Spleen (tissue), 13 donors: ENCODE measurements at places on chromosomes 2 and 18. TPM values are rescaled to one million over a fixed set of nuclear protein-coding genes. Genes with fewer than 3 reads are reported as not detected.

Gene CAPN14
- 0.87 TPM for total RNA-seq

- H3K36me3 ChIP-seq: no peaks in the 10 kb centered on the region
- DNase-seq: no peak
- no peaks in the 10 kb centered on the region for H3K27me3 ChIP-seq
- no peak overlapping the region for H3K4me3 ChIP-seq
- peaks cover 7% of the 10 kb centered on the region for H3K4me1 ChIP-seq
These were observed 482.0 kb downstream of the PTPRM start for GRCh38 chr18:8049147-8049546.

Gene CCT7
- 152 TPM for total RNA-seq

GRCh38 chr2:100244881-100245605, 77.3 kb downstream of the LONRF2 start:
- peak; percentile 20 for DNase-seq
- H3K27ac ChIP-seq: no peak overlapping the region
- peaks cover 9% of the 10 kb centered on the region for H3K4me1 ChIP-seq

Gene DARS1
- total RNA-seq: 56.2 TPM

DNA sequence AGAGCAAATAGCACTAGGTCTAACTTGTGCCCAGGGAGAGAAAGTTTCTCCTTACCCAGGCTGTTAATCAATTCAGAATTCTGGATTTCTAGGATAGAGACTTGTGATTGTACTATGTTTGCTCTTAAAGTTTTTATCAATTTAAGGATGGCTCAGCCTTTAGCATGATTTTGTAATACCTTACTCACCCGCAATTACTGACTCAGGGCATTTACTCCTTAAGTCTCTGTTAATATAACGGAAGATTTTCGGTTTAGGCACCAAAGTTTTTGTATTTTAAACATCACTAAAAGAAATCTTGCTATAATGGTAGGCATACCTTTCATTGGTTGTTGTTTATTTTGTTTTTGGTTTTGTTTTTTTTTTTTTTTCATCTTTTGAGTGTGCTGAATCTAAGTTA, 358.2 kb downstream of the RBM43 start:
- H3K36me3 ChIP-seq: no peaks in the 10 kb centered on the region
- H3K27me3 ChIP-seq: no peaks in the 10 kb centered on the region
- H3K4me1 ChIP-seq: no peaks in the 10 kb centered on the region
- DNase-seq: no peak
- no peak overlapping the region for H3K27ac ChIP-seq

GRCh38 chr2:127932199-127932876, 46.6 kb upstream of the AMMECR1L start:
- no peaks in the 10 kb centered on the region for H3K4me1 ChIP-seq
- no peaks in the 10 kb centered on the region for H3K27me3 ChIP-seq
- H3K27ac ChIP-seq: no peak overlapping the region

Gene NLRC4
- total RNA-seq: 21.6 TPM

- H3K4me3 ChIP-seq: no peak overlapping the region
- peak; percentile 60 for DNase-seq
- no peaks in the 10 kb centered on the region for H3K27me3 ChIP-seq
These were observed 123.1 kb downstream of the EIPR1 start for GRCh38 chr2:3254442-3254941.

DNA sequence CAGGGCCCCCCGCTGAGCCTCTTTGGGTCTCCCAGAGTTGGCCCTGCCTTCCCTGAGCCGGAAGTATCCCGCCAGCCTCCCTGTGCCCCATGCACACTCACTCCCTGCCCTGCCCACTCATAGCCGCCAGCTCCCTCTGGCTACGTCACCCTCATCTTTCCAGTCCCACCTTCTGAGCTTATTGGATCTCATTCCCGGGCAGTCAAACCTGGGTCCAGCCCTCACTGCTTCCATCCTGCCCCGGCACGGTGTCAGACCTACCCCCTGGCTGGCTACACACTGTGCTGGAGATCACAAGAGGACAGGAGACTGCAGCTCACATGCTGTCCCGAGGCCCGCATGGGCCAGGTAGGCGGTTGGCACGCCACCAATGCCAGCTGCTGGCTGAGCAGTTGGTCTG, 147.2 kb downstream of the ASB1 start:
- H3K27ac ChIP-seq: no peak overlapping the region
- no peaks in the 10 kb centered on the region for H3K36me3 ChIP-seq
- H3K4me1 ChIP-seq: no peaks in the 10 kb centered on the region
- no peak overlapping the region for H3K4me3 ChIP-seq
- no peaks in the 10 kb centered on the region for H3K27me3 ChIP-seq

Gene TBR1
- not detected for total RNA-seq

DNA sequence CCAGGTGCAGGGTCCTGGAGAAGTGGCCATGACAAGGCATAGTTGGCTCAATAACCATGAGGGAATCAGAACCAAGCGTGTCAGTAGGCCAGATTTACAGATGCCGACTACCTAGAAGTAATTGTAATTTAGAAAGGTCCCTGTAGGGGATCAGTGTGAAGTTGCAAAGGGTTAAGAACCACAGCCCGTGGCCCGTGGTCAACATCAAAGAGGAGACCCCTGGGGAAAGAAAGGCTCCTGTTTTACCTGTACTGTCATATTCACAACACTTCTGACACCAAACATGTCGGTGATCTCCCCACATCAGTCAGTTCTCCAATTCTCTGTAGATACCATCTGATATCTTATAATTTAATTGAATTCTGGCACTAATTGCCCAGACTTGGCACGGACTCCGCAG, 31.0 kb downstream of the SP100 start:
- no peak for DNase-seq
- peaks cover 78% of the 10 kb centered on the region for H3K36me3 ChIP-seq
- H3K4me1 ChIP-seq: peaks cover 80% of the 10 kb centered on the region
- H3K4me3 ChIP-seq: no peak overlapping the region
- peak overlapping the region; percentile 62 for H3K27ac ChIP-seq

- H3K4me1 ChIP-seq: no peaks in the 10 kb centered on the region
- DNase-seq: no peak
- no peak overlapping the region for H3K27ac ChIP-seq
- H3K36me3 ChIP-seq: no peaks in the 10 kb centered on the region
- H3K27me3 ChIP-seq: no peaks in the 10 kb centered on the region
These were observed 49.1 kb downstream of the SOX11 start for GRCh38 chr2:5741242-5741641.

Gene KCNJ3
- 1.4 TPM for total RNA-seq

DNA sequence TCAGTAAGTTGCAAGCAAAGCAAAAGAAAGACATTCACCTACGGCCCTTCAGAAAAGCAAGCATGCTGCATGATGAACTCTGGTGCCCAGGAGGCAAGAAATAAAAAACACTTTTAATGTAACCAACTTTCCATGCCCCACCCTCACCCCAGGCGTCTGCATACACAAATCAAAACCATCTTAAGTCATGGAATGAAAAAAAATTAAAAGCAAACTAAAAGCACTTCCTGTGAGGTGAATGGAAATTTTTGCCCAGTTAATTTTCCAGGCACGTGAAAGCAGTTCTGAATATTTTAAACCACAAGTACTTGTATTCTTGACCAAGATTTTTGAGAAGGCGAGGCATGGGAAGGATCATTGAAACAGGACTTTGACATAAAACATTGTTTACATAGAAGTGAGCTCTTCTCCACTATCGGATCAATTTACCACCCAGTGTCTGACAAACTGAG, 2.5 kb upstream of the ICOS start:
- no peaks in the 10 kb centered on the region for H3K36me3 ChIP-seq
- no peaks in the 10 kb centered on the region for H3K27me3 ChIP-seq
- H3K4me3 ChIP-seq: no peak overlapping the region
- H3K4me1 ChIP-seq: peaks cover 3% of the 10 kb centered on the region
- DNase-seq: no peak
- peak overlapping the region; percentile 15 for H3K27ac ChIP-seq

GRCh38 chr2:219514196-219514761, at the start of gene ASIC4:
ASIC4 (plus strand) TSS chr2:219514482; CDS start chr2:219514725, 243 bp downstream.
- peaks cover 38% of the 10 kb centered on the region for H3K4me1 ChIP-seq
- H3K36me3 ChIP-seq: no peaks in the 10 kb centered on the region
- H3K4me3 ChIP-seq: no peak within 1 kb of the TSS

Gene TRABD2A
- 8.1 TPM for total RNA-seq

DNA sequence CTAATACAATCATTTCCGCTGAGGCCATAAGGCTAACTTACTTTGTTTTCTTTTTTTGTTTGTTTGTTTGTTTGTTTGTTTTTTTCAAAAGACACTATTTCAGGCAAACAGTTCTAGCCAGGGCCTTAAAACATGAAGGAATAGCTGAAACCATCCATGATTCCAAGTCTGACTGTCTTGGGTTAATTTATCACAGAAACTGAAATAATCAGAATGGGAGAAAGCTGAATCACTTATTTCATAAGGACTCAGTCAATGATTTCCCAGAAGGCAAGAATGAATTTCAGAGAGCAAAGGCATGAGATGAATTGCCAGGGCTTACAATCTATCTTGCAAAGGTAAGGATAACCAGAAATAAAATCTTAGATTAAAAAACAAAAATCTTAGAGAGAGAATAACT, 1315.1 kb downstream of the SUCLG1 start:
- DNase-seq: no peak
- H3K4me1 ChIP-seq: no peaks in the 10 kb centered on the region
- no peak overlapping the region for H3K27ac ChIP-seq
- no peaks in the 10 kb centered on the region for H3K36me3 ChIP-seq

DNA sequence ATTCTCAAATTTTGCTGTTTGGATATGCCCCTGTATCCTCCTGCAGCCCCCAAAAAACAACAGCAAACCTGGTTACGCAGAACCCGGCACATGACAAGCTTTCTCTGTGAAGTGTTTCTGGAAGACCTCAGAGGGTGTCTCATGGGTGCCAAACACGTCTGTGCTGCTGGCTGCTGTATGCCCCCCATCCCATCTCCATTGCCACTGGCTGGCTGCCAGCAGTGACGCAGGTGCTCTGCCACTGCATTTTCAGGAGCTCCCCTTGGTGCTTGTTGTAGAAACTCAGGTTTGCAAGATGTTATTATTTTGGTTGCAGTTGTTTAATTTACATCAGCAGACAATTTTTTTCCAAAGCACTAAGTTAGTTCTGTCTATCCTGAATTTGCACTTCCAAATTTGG, 166.4 kb upstream of the FANCL start:
- H3K4me1 ChIP-seq: no peaks in the 10 kb centered on the region
- H3K27me3 ChIP-seq: no peaks in the 10 kb centered on the region
- no peak for DNase-seq

DNA sequence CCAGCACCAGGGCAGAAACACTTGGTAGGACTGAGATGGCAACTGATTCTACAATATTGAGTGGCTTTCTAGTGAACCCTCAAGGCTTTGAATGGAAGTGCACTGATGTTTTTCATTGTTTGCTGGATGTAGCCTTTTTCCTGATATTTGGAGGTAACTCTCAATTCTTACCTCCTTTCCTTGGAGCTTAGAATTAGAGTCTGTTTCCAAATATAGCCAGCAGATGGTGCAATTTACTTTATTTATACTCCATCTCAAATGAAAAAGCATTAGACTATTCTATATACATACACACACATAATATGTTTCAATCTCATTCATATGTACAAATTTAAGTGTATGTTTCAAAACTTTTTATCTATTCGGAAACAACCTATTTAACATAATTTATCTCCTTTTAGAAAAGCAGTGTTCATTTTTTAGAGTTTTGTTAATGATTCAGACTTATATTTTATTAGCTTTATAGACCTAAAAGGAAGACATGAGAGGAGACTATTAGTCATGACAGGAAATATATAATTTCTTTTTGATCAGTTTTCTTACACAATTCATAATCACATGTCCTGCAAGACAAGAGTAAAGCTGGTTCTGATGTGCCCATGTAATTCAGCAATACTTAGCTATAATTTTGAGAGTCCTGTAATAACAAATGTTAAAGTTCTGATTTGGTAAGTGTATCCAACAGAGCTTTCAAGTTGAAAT, 124.8 kb downstream of the NUP35 start:
- no peaks in the 10 kb centered on the region for H3K36me3 ChIP-seq
- H3K4me1 ChIP-seq: no peaks in the 10 kb centered on the region
- H3K4me3 ChIP-seq: no peak overlapping the region
- no peaks in the 10 kb centered on the region for H3K27me3 ChIP-seq
- DNase-seq: no peak

- no peak overlapping the region for H3K4me3 ChIP-seq
- H3K36me3 ChIP-seq: no peaks in the 10 kb centered on the region
- no peaks in the 10 kb centered on the region for H3K27me3 ChIP-seq
- DNase-seq: no peak
- H3K4me1 ChIP-seq: no peaks in the 10 kb centered on the region
These were observed 61.2 kb upstream of the LMAN1 start for GRCh38 chr18:59420244-59420643.

- peaks cover 8% of the 10 kb centered on the region for H3K4me1 ChIP-seq
- H3K4me3 ChIP-seq: no peak overlapping the region
- H3K36me3 ChIP-seq: peaks cover 92% of the 10 kb centered on the region
These were observed 155.1 kb downstream of the DOCK10 start for GRCh38 chr2:224887141-224887540.

Gene MBD5
- total RNA-seq: 78.1 TPM

- H3K36me3 ChIP-seq: no peaks in the 10 kb centered on the region
- H3K27ac ChIP-seq: no peak overlapping the region
- no peak overlapping the region for H3K4me3 ChIP-seq
- no peaks in the 10 kb centered on the region for H3K27me3 ChIP-seq
- no peaks in the 10 kb centered on the region for H3K4me1 ChIP-seq
- no peak for DNase-seq
These were observed 180.2 kb upstream of the KLHL29 start for GRCh38 chr2:23204685-23205242.

GRCh38 chr18:43961722-43962121, 684.4 kb upstream of the SYT4 start:
- no peak overlapping the region for H3K27ac ChIP-seq
- no peaks in the 10 kb centered on the region for H3K4me1 ChIP-seq
- no peaks in the 10 kb centered on the region for H3K27me3 ChIP-seq
- no peak for DNase-seq

Gene NOSTRIN
- total RNA-seq: 8.3 TPM

DNA sequence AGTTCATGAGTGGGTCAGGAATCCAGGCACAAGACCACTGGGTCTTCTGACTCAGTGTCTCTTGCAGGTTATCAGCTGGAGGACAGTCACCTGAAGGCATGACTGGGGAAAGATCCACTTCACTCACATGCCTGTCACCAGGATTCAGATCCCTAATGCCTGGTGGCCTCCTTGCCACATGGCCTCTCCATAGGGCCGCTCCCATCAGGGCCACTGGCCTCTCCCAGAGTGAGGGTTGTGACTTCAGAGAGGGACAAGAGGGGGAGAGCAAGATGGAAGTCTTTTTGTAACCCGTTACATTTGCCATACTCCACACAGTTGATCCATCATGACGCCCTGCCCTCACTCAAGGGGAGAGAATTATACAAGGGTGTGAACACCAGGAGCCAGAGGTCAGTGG, 13.0 kb upstream of the OTOS start:
- H3K4me1 ChIP-seq: no peaks in the 10 kb centered on the region
- peaks cover 37% of the 10 kb centered on the region for H3K27me3 ChIP-seq
- H3K4me3 ChIP-seq: no peak overlapping the region
- H3K36me3 ChIP-seq: no peaks in the 10 kb centered on the region

GRCh38 chr2:150012986-150013385, 425.4 kb upstream of the MMADHC start:
- no peaks in the 10 kb centered on the region for H3K36me3 ChIP-seq
- H3K27me3 ChIP-seq: no peaks in the 10 kb centered on the region
- no peak for DNase-seq
- no peak overlapping the region for H3K27ac ChIP-seq
- no peak overlapping the region for H3K4me3 ChIP-seq

GRCh38 chr2:45750484-45750883, 99.0 kb downstream of the PRKCE start:
- H3K27ac ChIP-seq: no peak overlapping the region
- no peaks in the 10 kb centered on the region for H3K36me3 ChIP-seq
- H3K4me1 ChIP-seq: peaks cover 4% of the 10 kb centered on the region

- H3K27me3 ChIP-seq: no peaks in the 10 kb centered on the region
- H3K4me1 ChIP-seq: no peaks in the 10 kb centered on the region
- H3K4me3 ChIP-seq: no peak overlapping the region
- DNase-seq: no peak
These were observed 135.2 kb upstream of the NFATC1 start for GRCh38 chr18:79260510-79260909.
